ENCODE measurements at places on chromosomes 11 and 22. TPM values are rescaled to one million over a fixed set of nuclear protein-coding genes. Genes with fewer than 3 reads are reported as not detected.

DNA sequence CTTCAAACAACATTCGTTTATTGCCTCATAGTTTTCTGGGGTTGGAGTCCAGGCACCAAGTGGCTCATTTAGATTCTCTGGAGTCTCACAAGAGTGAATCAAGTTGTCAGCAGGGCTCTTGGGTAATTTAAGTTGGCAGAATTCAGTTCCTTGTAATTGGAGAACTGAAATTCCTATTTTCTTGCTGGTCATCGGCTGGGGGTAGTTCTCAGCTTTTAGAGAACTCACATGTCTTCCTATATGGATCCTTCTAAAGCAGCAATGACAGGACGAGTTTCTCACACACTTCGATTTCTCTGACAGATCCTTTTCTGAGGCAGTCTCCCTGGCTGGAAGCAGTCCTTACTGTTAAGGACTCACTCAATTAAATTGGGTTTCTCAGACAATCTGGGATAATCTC, 17.3 kb upstream of the OOSP4B start:
- no peak overlapping the region for H3K27ac ChIP-seq
- peaks cover 2% of the 10 kb centered on the region for H3K27me3 ChIP-seq
- no peaks in the 10 kb centered on the region for H3K4me1 ChIP-seq

The LSP1 gene
- total RNA-seq = 0.24 TPM

DNA sequence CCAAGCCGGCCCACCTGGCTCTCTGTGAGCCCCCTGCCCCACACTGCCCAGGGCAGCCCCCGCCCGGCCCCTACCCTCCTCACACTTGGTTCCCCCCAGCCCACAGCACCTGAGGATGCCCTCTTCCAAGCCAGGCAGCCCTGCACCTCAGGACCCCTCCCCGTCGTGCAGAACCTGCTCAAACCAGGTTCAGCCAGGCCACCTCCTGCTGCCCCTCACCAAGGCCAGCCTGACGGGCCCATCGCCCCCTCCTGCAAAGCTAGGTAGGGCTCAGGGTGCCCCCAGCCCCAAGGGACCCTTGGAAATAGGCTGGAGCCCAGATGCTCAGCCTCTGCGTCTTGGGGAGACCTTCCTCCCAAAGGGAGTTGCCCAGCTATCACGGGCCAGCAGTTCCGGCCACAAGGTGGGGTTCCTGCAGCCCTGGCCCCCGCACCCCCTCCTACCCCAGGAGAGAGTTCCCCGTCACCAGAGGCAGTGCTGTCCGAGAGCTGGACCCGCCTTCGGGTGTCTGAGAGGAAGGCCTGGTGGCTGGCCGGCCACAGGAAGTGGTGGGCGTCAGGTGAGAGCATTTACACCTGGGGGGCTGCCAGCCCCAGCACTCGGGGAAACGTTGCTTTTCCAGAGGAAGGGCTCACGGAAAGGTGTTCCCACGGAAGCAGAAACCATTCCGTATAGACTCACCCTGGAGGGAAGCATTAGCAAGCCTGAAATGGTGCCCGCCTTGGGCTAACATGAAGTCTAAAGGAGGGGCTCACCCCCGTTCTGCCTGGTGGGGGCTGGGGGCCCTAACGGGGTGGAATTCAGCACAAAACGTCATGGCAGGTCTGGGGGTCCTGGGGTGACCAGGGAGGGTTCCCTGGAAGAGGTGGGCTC, 3.2 kb upstream of the SYT8 start:
- H3K27me3 ChIP-seq = peaks cover 14% of the 10 kb centered on the region
- H3K27ac ChIP-seq = no peak overlapping the region
- H3K4me3 ChIP-seq = no peak overlapping the region
- peaks cover 17% of the 10 kb centered on the region for H3K4me1 ChIP-seq
- DNase-seq = no peak

GRCh38 chr22:28759861-28760560, 12.5 kb upstream of the CCDC117 start:
- no peaks in the 10 kb centered on the region for H3K4me1 ChIP-seq
- H3K27ac ChIP-seq = no peak overlapping the region
- DNase-seq = no peak
- 0 out of 2 replicates have a peak, but pooled peaks cover 6% of the 10 kb centered on the region for H3K36me3 ChIP-seq

DNA sequence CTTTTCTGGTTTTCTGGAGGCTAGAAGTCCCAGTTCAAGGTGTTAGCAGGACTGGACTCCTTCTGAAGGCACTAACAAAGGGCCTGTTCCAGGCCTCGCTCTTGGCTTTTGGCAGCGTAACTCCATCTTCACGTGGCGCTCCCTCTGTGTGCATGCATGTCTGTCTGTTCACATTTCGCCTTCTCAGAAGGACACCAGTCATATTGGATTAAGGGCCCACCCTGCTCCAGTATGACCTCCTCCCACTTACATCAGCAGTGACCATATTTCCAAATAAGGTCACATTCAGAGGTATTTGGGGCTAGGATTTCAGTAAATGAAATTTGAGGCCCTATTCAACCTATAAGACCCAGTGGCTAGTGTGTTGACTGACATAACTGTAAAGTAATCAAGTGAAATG, 20.0 kb downstream of the APLP2 start:
- H3K36me3 ChIP-seq = peaks cover 19% of the 10 kb centered on the region
- no peak for DNase-seq
- no peaks in the 10 kb centered on the region for H3K27me3 ChIP-seq
- H3K4me3 ChIP-seq = no peak overlapping the region
- H3K27ac ChIP-seq = no peak overlapping the region
- H3K4me1 ChIP-seq = peaks cover 32% of the 10 kb centered on the region

All from HFFc6 (cell line).